ENCODE measurements at places on chromosomes 7 and 10. TPM values are rescaled to one million over a fixed set of nuclear protein-coding genes. Genes with fewer than 3 reads are reported as not detected.

Gene TIAL1
- total RNA-seq: 51.4 TPM

Gene TRIL
- total RNA-seq: 17.5 TPM

Gene AOAH
- 3.7 TPM for total RNA-seq

DNA sequence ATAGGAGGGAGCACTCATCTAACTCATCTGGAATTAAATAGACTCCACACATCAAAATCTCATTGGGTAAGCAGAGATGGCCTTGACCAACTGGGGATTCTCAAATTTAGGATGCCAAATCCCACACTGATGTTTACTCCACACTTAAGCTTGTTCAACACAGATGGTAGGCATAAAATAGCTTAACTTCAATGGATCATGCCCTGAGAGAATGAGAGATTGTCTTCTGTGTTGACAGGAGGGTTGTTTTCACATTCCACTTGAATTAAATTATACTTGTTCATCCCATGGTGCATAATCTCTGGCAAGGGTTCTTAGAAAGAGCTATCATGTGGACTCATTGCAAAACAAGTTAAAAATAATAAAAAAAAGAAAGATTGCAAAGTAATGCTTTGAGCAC, 391.4 kb downstream of the PLXDC2 start:
- DNase-seq: no peak

GRCh38 chr7:26553128-26553527, 261.5 kb downstream of the SNX10 start:
- DNase-seq: no peak

DNA sequence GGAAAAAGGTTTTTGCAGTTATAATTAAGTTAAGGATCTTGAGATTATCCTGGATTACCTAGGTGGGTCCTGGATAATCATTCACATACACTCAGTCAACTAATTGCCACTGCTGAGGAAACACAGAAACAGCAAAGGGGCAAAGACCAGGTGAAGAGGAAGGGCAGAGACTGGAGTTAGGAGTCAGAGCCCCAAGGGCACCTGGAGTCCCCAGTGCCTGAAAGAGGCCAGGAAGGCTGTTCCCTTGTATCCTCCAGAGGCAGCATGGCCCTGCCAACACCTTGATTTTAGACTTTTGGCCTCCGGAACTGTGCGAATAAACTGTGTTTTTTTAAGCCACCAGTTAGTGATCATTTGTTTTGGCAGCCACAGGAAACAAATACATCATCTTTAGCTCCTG, 24.6 kb downstream of the PRR15 start:
- no peak for DNase-seq

- DNase-seq: no peak
Measured at GRCh38 chr7:100019908-100020307, 4.5 kb downstream of the ZKSCAN1 start.

DNA sequence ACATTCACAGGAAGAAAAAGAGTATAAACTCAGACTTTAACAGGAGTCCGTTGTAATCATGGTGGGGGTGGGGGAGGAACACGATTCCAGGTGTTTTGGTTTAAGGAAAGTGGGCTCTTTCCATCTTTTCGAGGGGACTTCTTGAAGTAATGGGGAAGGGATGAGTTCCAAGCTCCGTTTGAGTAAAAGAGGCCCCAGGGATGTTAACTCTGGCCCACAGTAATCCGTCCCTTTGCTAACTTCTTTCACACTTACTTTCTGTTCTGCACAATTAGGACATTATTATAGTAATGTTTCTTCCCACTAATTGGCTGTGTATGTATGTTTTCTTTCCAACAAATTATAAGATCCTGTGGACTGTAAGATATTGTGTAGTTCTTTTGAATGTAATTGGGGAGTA, 374.4 kb downstream of the BBS9 start:
- no peak for DNase-seq

GRCh38 chr10:104478380-104478779, 124.7 kb downstream of the CFAP58 start:
- no peak for DNase-seq

DNA sequence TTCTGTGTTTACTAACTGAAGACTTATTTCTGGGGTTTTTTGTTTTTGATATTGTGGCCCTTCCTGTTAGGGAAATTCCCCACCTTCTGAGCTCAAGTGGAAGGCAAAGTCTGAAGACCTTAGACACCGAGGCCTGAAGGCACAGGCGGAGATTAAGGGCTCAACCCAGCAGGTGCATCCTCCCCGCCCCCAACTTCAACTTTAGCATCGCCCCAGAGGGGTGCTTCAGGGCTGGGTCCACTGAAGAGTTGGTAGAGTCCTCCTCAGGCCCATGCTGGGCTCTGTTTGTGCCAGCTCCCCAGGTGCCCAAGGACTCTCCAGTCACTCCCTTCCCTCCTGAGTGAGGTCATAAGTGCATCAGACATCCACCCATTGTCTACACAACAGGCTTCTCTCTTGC, 9.4 kb upstream of the PPIA start:
- no peak for DNase-seq

- DNase-seq: no peak
Measured at GRCh38 chr7:132410385-132410784, 165.9 kb downstream of the PLXNA4 start.

GRCh38 chr10:113055458-113055857, 105.4 kb downstream of the TCF7L2 start:
- DNase-seq: no peak
